T-helper 2 cell treated with Interferon-gamma antibody and Interleukin-4, amounts not matched to agents 5 μg/mL and 100 μg/mL, for 36 hours (primary cell): ENCODE measurements at places on chromosomes 2 and 18.

DNA sequence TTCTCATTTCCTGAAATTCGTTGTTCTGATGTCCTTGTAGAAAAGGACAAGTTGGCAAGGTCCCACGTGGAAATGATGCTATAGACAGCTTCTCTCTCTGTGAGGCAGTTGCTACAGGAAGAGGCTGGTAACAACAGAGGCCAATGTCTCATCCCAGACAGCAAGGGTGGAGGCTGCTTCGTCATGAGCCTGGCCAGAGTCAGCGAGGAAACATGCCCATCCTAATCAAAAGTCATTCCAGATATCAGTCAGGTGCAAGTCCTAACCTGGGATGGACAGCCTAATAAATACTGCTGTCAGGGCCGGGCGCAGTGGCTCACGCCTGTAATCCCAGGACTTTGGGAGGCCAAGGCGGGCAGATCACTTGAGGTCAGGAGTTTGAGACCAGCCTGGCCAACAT is 6.4 kb upstream of the SMAD7 start:
- DNase-seq: no peak

- DNase-seq: no peak
Measured at GRCh38 chr2:222333397-222333796, 34.6 kb upstream of the PAX3 start.

DNA sequence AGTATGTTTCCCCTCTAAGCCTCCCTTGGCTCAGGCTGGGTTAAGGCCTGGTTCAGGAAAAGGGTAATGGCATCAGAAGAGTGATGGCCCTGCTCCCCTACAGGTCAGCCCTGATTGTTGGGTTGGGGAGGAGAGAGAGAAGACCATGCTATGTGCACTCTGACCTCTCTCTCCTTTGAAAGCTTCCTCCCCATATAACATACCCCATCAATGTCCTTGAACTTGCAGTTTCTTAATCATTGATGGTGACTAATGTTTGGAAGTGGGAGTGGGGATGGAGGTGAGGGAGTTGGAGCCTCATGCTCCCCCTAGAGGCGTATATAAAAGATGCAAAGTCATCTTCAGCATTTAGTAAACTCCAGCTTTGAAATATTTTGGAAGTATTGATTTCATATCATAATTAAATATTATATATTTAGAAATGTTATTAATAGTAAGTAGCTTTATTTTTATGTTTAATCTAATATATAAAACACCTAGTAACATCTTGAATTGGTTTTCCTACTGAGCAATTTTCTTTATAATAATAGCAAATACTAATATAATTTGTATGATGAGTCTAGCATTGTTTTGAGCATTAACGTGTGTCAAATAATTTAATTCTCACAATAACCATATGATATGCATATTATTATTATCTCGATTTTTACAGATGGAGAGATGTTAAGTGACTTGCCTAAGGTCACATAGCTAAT is 8.8 kb downstream of the PLCL1 start:
- DNase-seq: no peak

DNA sequence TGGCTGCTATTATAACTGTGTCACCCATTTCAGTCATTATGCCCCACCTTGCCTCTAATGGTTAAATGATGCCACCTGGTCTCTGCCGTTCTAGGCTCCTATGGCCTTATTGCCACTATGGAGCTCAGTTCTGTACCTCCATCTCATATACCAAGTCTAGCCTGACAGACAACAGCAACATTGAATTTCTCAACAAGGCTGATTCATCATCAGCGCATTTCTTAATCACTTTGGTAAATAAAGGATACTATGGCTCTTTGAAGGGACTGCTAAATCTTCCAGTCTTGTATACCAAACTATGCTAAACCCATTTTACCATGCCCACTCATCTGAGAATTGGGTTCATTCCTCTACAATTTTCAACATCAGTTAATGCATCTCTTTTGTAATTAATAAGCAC is 784.5 kb upstream of the CELF4 start:
- no peak for DNase-seq

GRCh38 chr2:131516011-131516410 is 11.7 kb upstream of the CCDC74A start:
- no peak for DNase-seq
